Stimulated activated CD4-positive, alpha-beta T cell treated with anti-CD3 and anti-CD28 coated beads, Interleukin-1b, Interleukin-23, amount 100 ng/mL, for 24 hours (primary cell): ENCODE measurements at places on chromosomes 11 and 22.

DNA sequence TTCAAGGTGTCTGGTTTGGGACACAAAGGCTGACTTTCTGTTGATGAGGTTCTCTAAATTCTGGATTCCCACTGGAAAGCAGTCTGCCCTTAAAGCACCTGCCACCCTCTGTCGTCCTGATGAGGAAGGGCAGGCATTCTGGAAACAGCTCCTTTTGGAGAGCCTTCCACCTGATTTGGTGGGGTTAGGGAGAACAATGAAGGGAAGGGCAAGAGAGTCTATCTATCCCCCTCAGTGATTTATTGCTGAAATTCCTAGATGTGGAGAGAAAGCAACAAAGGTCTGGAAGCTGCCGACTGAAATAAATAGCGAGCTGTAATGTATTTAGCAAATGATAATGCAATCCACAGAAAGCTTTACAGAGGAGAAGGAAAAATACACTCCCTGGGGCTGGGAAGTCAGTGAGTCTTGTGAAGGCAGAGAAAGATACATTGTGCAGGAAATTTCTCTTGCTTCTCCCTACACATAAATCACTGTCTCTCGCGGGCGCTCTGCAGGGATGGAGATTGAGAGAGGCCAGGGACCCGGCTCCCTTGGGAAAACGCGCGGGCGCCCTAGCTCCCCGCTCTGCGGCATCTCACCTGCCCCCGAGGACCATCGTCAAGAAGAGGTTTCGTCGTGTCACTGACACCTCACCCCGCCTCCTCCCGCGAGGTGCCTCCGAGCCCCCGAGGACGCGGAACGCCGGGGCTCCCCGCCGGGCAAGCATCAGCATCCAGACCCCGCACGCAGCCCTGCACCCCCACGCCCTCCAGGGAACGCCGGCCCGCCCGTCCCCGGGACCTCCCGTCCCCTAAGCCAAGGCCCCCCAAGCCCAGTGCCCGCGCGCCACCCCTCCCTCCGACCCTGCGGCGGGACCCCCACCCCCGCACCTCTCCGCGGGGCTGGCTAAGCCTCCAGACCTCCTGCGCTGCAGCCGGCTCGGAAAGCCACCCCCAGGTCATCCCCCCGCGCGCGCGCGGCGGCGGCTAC, 673 bp downstream of the CDON start:
- peak; percentile 4 for DNase-seq

DNA sequence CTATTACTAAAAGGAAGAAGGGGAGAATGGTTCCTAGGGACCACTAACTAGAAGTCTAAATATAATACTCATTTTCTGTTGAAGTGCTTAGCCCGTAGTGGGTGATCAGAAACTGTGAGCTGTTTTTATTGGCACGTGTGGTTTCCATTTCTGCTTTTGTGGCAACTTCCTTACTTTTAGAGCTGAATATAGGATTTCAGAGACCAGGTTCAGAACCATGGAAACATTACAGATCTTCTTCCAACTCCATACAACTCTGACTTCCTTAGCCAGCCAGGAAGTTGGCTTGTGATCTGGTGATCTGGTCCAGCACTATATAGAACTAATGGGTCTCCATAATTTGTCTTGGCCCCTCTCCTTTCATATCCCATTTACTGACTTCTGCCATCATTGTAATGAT, 2.6 kb upstream of the ME3 start:
- no peak for DNase-seq

GRCh38 chr11:4111834-4112233, 17.2 kb downstream of the RRM1 start:
- no peak for DNase-seq

GRCh38 chr11:14021738-14022137, 59.2 kb downstream of the SPON1 start:
- DNase-seq: no peak

DNA sequence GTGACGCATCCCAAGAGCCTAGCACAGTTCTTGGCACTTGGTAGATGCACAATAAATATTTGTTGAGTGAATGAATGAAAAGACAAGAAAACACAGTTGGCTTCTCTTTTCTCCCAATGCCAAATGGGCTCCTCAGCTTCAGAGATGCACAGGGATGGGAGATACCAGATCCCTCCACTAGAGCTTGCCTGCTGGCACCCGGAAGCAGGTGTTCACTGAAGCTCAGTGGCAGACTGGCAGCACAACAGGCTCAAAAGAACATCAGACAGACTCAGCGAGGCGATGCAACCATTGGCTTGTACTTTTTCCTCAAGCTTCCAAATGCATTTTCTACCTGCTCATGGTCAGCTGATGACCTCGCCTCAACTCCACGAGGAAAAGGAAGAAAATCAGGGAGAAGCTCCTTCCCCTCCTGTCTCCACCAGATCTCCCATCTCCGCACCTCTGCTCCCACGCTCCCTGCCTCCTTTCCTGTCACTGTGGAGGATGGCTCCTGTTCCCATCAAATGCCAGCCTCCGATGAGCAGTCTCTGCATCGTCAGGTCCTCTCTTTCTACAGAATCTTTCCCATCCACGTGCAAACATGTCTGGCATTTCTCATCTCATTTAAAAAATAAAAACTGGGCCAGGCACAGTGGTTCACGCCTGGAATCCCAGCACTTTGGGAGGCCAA, 5.8 kb downstream of the RAPSN start:
- DNase-seq: no peak

DNA sequence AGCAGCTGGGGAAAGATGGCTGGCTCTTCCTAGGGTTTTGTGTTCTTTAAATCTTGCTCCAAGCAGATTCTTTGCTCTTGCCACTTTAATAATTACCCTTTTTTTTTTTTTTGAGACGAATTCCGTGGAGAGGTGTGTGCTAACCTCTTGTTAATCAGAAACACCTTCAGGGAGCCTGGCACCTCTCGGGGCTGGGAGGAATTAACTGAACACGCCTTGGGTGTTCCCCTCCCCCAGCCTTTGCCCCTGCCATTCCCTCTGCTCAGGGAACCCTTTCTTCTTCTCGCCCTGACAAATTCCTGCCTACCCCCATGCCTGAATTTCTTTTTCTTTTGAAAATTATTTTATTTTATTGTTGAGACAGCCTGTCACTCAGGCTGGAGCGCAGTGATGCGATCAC, 17.5 kb downstream of the TMPRSS6 start:
- DNase-seq: no peak

GRCh38 chr22:25508161-25508560, 56.3 kb upstream of the GRK3 start:
- DNase-seq: no peak
